ENCODE measurements at places on chromosomes 2 and 18. TPM values are rescaled to one million over a fixed set of nuclear protein-coding genes. Genes with fewer than 3 reads are reported as not detected.

The COL3A1 gene
- 0.51 TPM for total RNA-seq

The FAM228A gene
- total RNA-seq = 0.14 TPM

The SIX2 gene
- total RNA-seq = not detected

The MEP1B gene
- total RNA-seq = not detected

The CCDC148 gene
- total RNA-seq = not detected

The HSBP1L1 gene
- 18.3 TPM for total RNA-seq

The ACYP2 gene
- total RNA-seq = 16.0 TPM

The ASB3 gene
- total RNA-seq = 24.3 TPM

The IL36G gene
- not detected for total RNA-seq

The DPYSL5 gene
- total RNA-seq = not detected

The PIEZO2 gene
- total RNA-seq = not detected

The CTAGE1 gene
- total RNA-seq = not detected

The ASB18 gene
- not detected for total RNA-seq

The CTNNA2 gene
- total RNA-seq = not detected

The TYMS gene
- 244 TPM for total RNA-seq

The INO80D gene
- total RNA-seq = 26.3 TPM

The TMEM178A gene
- 0.20 TPM for total RNA-seq

The CFAP53 gene
- 0.45 TPM for total RNA-seq

The ST8SIA3 gene
- total RNA-seq = not detected

The KLHL30 gene
- not detected for total RNA-seq

The CHRND gene
- total RNA-seq = not detected

The ZBTB7C gene
- total RNA-seq = 0.35 TPM

The AOX1 gene
- 0.10 TPM for total RNA-seq

The CYRIA gene
- 0.12 TPM for total RNA-seq

The PXDN gene
- not detected for total RNA-seq

The TNS1 gene
- total RNA-seq = 10.3 TPM

The CRYBA2 gene
- not detected for total RNA-seq

The LRRC30 gene
- not detected for total RNA-seq

The MAP3K19 gene
- not detected for total RNA-seq

The CCDC74A gene
- 2.6 TPM for total RNA-seq

The NOP58 gene
- 86.8 TPM for total RNA-seq

The ERMN gene
- 3.5 TPM for total RNA-seq

The IL36A gene
- total RNA-seq = not detected

The LIMS3 gene
- 2.5 TPM for total RNA-seq

The DPP4 gene
- total RNA-seq = 130 TPM

The EFHD1 gene
- total RNA-seq = 7.1 TPM

The RIT2 gene
- total RNA-seq = not detected

The C1GALT1C1L gene
- total RNA-seq = not detected

The HOXD9 gene
- total RNA-seq = not detected

The GRHL1 gene
- total RNA-seq = 0.36 TPM

The SERPINB12 gene
- not detected for total RNA-seq

The FOXI3 gene
- not detected for total RNA-seq

The UPP2 gene
- not detected for total RNA-seq

The SERPINB10 gene
- total RNA-seq = not detected

The NRP2 gene
- total RNA-seq = 19.2 TPM

The NOL4 gene
- not detected for total RNA-seq

The CPLX4 gene
- total RNA-seq = not detected

The RGPD4 gene
- 0.05 TPM for total RNA-seq

The SATB2 gene
- total RNA-seq = 0.07 TPM

The GALR1 gene
- total RNA-seq = not detected

The EMILIN1 gene
- 1.0 TPM for total RNA-seq

The NIFK gene
- 80.5 TPM for total RNA-seq

The PREB gene
- total RNA-seq = 58.4 TPM

The SCN7A gene
- not detected for total RNA-seq

The KCNJ3 gene
- not detected for total RNA-seq

The FAHD2B gene
- total RNA-seq = 20.5 TPM
